Mesothelial cell of epicardium (in vitro differentiated cells): ENCODE measurements at places on chromosomes 12 and 14.

DNA sequence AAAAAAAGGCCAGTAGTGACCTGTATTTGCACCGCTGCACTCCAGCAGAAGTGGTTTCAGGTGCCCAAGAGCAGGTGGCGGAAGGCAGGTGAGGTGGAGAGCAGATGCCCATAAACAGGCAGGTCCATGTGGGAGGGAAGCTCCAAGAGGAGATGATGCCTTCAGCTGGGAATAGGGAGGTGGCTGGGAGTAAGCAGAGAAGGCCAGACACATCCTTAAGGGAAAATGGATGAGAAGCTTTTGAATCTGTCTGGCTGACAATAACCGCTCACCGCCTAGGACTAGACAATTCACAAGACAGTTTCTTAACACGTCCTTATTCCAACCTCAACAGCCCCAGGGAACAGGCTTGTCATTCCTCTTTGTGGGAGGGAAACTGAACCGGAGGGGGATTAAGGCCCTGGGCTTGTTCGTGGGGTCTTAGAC, 43.9 kb upstream of the PLEKHG6 start:
- no peak for DNase-seq

DNA sequence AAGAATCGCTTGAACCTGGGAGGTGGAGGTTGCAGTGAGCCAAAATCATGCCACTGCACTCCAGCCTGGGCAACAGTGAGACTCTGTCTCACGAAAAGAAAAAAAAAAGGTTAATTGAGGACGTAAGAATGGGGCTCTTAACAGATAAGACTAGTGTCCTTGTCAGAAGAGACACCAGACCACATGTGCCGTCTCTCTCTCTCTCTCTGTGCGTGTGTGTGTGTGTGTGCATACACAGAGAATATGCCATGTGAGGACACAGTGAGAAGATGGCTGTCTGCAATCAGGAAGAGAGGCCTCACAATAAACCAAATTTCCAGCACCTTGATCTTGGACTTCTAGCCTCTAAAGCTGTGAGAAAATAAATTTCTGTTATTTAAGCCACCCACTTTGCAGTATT, 11.7 kb upstream of the ERC1 start:
- no peak for DNase-seq

GRCh38 chr14:23103581-23103980, 1.2 kb downstream of the CIROP start:
- no peak for DNase-seq

DNA sequence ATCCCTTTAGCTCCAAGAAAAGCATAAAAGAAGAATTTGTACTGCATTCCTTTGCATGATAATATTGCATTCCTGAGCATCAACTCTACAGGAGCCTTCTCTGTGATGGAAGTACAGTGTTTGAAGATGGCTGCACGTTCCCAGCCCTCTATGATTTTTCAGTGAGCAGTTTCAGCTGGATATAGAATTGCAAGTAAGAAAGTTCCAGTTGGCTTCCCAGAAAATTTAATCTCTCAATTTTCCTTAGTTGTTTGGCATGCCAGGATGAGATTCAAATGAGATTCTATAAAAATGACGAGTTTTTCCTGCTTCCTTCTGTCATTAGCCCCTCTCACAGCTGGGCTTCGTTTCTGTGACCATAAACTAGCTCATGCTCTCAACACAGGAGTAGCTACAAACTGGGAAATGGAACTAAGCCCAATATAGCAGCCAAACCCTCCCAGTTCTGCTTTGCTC, 109.9 kb downstream of the TTC8 start:
- DNase-seq: no peak

GRCh38 chr14:105528586-105529318, 2.4 kb downstream of the TMEM121 start:
- no peak for DNase-seq

DNA sequence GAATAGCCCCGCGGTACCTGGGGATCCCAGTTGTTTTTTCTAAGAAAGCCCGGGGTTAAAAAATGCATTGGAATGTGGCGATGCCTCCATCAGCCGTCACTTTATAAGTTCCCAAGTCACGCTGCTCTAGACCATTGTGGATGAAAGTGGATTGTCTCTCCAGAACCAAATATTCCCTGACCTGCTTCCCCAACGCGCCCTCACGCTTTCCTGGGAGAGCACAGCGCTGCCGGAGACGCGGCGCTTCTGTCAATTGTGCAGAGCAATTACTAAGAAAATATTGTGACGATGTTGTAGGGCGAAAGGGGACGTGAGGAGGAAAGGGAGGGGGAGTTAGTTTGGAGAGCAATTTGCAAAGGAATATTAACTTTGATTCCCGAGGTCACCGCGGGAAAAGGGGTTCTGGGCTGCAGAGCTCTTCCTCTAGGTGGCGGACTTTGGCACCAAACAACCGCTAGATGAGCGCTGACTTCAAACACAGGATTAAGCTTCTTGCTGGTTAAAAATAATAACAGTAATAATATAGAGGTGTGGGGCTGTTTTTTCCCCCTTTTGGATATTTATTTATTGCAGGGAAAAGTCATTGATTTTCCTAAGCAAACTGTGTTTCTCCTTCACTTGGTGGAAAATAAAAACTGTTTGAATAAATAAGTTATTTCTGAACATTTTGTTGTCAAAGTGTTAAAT, 9.6 kb upstream of the FOXG1 start:
- DNase-seq: no peak

DNA sequence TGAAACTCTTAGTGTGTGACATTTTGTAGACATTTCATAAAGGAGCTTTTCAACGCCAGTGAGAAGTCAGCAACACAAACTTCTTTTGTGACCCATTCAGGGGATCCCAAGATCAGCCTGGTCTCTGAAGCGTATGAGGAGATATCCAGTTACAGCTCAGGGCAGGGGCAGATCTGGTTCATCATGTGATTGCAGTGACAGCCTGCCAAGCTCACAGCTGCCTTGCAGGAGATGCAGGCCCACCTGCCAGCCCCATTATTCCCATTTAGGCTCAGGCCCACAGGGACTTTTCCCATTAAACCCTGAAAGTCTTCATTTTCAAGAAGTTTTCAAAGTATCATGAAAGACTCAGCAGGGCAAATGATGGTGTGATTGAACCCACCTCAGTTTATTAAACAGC, 38.3 kb downstream of the SRGAP1 start:
- DNase-seq: no peak

GRCh38 chr14:80403036-80403435, 191.7 kb upstream of the DIO2 start:
- DNase-seq: no peak
